ENCODE measurements at places on chromosomes 13 and 19.

DNA sequence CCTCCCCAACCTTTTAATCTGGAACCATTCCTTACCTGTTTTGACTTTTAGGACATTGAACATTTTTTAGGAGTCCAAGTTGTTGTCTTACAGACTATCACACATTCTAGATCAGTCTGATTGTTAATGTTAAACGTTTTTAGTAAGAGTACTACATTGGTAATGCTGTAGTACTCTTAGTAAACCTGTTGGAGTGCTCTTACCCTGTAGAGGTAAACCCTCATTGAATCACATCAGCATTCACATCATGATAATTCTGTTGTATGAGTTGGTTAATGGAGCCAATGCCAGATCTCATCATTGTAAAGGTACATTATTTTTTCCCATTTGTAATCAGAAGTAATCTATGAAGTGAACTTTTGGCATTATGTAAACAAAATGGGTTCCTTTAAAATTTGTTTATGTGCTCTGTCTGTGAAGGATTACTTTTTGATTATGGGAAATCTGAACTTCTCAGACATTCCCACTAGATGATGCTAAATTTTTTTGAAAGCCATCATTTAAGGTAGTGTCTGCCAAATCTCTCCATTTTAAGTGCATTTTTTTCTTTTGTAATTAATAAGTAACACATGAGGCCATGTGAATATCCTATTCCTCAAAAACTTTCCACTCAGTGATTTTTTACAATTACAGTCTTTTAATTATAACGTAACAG lies 55.2 kb downstream of the VWA8 start:
- DNase-seq = no peak

DNA sequence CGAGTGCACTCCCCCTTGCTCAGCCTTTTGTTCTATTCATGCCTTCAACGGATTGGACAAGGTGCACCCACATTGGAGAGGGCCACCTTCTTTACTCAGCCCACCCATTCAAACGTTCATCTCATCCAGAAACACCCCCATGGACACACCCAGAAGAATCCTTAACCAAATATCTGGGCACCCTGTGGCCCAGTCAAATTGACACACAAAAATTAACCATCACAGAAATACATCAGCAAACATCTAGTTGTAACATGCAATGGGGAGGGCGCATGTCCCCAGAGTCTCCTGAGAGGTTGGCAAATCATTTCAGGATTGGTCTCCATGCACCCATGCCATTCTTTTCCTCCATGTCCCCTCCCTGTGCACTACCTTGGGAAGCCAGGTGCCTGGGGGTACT lies 167.1 kb downstream of the ZNF536 start:
- no peak for DNase-seq

DNA sequence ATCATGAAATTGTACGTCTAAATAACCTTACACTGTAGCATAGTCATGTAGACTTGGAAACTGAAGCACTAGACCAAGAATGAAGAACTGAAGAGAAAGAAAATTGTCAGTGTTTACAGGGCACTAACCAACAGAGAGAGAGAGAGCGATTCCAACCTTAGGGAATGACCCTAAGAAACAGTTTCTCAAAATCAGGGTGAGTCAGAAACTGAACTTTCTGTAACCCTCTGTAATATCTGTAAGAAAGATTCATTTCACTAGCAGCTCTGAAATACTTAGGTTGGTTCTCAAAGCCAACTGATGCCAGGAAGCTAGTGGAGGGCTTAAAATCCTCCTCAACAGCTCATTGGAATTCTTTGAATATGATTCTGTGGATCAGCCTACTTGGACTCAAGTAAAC lies 936.9 kb downstream of the EFNB2 start:
- no peak for DNase-seq

GRCh38 chr13:111854403-111854802 lies 212.5 kb upstream of the SOX1 start:
- DNase-seq = no peak

- no peak for DNase-seq
These were observed 13.1 kb downstream of the DNM2 start for GRCh38 chr19:10730932-10731331.

DNA sequence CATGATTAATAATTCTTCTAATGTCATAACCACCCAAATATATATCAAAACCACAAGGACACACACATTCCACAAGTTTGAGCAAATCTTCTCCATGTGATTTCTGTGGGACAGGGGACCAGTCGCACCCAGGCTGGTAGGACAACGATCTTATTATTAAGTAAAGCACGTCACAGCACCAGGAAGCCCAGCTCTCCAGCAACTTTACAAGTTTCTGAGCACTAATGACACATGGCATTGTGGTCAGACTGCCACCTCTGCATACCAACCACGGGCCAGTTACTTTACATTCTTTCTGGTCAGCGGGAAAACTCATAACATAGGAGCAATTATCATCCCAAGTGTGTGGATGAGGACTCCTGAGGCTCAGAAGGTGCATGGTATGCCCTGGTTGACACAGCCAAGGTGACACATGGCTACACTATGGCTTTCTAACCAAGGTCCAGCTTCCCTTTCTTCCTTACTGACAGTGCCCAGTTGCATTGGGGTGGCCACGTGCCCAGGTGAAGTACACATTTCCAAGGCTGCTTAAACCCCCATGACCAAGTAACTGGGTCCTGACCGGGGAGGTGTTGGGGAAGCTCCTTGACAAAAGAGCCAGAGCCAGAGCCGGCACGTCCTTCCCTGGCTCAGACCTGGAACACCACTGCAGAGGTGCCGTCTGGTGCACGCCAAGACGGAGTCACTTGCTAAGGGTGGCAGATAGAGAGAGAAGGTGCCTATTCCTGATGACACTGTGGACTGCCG lies 27.4 kb downstream of the LATS2 start:
- no peak for DNase-seq

GRCh38 chr13:28872427-28873176 lies 52.5 kb downstream of the MTUS2 start:
- DNase-seq = no peak

DNA sequence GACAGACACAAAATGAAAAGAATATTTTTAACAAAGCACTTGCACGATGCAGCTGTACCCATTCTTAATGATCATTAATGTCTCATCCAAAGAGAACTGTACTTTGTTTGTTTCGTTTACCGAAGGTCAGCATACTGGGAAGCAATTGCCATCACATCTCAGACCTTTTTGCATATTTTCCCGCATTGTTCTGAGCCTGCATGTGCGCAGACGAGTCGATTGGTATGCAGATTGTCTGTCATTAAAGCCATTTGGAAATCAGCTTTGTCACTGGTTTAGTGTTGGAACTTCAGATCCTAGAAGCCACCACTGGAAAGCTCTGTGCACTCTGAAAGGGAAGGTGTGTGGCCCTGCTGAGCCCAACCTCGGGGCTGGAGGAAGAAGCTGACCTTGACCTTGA lies 15.6 kb downstream of the SPACA7 start:
- no peak for DNase-seq

DNA sequence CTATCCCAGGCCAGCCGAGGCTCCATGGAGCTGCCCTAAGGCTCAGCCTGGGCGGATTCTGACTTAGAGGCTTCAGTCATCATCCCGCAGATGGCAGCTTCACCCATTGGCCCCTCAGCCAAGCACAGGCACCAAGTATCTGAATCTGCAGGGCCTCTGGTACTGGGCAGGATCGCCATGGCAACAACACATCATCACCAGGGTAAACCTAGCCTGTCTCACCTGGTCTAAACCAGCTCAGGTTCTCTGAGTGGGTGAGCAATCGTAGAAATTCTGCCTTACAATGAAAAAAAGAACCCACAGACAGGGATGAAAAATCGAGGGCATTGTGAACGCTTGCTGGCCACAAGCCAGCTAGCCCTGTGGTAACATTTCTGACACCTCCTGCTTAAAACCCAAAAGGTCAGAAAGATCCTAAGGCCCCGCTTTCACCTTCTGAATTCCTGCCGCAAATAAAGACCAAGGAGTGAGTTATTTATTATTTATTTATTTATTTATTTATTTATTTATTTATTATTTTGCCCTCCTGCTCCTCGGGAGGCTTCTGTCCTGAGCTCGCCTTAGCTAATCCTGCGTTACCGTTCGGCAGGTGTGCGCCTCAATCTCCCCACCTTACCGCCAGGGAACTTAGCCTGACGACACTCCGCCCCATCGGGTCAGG lies 12.0 kb upstream of the CEACAM21 start:
- no peak for DNase-seq

GRCh38 chr13:97521726-97522125 lies 87.8 kb downstream of the RAP2A start:
- DNase-seq = no peak

- no peak for DNase-seq
These were observed 22.2 kb downstream of the SCGB2B2 start for GRCh38 chr19:34654796-34655195.

DNA sequence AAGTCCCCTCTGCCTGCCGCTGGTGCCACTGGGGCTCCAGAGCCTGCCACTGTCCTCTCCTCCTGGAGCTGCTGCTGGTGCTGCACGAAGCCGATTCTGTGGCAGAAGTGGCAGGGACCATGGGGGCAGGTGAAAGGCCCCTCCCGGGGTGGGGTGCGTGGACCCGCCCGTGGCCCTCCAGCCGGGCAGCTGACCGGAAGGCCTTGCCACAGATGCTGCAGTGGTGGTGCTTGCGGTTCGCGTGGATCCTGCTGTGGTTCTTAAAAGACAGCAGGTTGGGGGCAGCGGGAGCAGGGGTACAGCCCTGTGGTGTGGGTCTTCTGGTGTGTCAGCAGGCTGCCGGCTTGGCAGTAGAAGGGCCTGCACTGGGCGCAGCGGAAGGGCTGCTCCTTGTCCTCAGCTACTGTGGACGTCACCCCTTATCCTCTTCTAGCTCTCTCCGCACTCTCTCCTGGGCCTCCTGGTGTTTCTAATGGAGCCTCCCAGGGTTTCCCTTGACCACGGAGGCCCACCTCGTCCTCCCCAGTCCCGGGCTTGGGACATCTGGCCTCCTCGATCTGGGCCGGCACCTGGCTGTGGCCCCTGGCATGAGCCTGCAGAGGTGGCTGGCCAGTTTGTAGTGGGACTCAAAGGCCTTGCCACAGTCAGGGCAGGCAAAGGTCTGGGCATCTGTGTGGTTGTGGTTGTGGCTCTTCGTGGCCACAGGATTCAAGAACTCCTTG lies 380.4 kb downstream of the OLFM4 start:
- DNase-seq = no peak

- no peak for DNase-seq
These were observed 9.7 kb upstream of the HSH2D start for GRCh38 chr19:16133818-16134217.

- DNase-seq = no peak
These were observed 186.2 kb downstream of the EFNB2 start for GRCh38 chr13:106349080-106349931.

DNA sequence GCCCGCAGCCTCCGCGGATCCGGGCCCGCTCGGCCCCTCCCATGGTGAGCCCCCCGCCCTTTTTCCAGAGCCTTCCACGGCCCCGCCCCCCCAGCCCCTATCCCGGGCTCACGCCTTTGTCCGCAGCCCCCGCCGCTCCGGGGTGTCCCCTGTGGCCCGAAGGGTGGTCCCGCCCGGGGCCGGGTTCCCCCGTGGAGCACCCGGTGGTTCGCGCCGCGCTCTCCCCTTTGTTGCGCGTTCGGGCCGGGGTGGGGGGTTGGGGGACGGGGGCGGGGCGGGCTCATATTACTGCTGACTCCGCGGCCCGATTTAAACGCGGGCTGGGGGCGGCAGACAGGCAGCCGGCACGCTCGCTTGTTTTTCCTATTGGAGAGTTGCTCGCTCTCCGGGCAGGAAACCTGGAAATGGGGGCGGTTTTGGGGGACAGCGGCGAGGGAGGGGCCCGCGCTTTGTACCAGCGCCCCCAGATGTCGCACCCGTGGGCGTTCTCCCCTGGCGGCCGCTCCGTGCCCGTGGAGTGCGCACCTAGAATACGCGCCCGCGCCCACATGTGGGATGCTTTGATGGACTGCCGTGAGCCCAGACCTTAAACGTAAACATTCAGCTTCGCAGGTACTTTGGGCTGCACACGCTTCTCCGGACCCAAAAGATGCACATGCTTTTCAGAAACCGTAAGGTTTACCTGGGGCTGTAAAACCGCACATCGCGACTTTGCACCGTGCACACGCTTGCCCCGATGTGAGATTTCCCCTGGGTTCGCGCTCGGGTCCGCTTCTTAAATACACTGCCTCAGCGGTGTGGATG lies 699 bp downstream of the PTOV1 start:
- no peak for DNase-seq

DNA sequence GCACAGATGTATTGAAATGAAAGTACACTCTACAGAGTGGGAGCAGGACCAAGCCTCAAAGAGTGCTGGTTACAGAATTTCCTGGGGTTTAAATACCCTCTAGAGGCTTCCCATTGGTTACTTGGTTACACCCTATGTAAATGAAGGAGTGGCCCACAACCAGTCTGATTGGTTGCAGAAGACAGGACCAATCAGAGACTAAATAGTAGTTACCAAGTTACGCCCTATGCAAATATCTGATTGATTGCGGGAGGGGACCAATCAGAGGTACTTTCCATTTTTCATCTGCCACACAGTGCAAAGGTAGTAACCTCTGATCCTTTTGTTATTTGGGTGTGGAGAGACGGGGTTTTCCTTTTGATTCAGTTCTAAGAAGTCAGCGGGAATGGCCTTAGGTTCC lies 5.5 kb upstream of the ZFP82 start:
- no peak for DNase-seq

DNA sequence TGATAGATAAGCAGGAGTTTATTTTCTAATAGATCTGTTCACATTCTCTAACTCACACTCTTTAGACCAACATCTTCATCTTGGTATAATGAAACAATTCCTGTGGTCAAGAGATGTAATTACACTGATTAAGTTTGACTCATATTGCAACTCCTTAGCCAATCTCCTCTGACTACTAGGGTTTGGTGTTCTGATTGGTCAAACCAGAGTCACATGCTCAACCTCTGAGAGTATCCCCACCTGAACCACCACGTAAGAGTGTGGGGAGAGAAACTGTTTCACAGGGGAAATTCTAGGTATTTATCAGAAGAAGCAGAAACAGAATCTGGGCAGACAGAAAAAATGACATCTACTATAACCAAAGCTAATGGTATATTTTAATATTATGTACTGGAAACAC lies 42.4 kb downstream of the UQCRFS1 start:
- no peak for DNase-seq

GRCh38 chr19:2863816-2864215 lies 3.3 kb upstream of the ZNF556 start:
- DNase-seq = no peak

GRCh38 chr13:111281751-111282311 lies 38.6 kb upstream of the TEX29 start:
- no peak for DNase-seq

DNA sequence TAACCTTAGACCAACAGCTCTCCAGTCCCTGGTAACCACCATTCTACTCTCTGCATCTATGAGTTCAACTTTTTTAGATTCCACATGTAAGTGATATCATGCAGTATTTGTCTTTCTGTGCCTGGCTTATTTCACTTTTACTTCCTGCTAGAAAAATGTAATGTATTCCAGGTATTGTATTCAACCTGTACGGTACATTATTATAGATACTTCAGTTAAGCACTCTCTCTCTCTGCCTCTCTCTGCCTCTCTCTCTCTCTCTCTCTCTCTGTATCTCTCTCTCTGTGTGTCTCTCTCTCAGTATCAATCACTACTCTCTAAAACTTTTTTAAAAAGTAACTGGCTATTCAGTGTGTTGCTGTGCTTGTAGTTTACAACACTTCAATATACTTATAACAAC lies 8.4 kb downstream of the DACH1 start:
- DNase-seq = no peak

Measured in mesothelial cell of epicardium (in vitro differentiated cells).